8988T (cell line): ENCODE measurements at places on chromosomes 5 and 9.

DNA sequence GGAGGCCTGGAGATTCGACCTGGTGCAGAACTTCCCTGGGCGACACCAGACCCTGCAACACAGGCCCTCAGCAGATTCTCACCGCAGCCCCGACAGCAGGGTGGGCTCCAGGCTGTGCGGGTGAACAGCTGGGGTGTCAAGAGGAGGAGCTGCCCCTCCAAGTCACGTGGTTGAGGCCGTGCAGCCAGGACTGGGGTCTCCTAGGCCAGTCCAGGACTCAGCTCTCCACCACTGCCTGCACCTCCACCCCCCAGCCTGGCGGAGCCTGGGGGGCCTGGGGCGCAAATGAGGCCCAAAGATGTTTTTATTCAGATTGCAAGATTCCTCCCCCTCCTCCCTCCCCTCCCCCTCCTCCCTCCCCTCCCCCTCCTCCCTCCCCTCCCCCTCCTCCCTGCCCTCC is 9.2 kb upstream of the AGPAT2 start:
- no peak for DNase-seq

- no peak for DNase-seq
These were observed 491.9 kb upstream of the TUSC1 start for GRCh38 chr9:26170190-26170589.

- no peak for DNase-seq
These were observed 72.4 kb downstream of the TEK start for GRCh38 chr9:27181381-27181780.

DNA sequence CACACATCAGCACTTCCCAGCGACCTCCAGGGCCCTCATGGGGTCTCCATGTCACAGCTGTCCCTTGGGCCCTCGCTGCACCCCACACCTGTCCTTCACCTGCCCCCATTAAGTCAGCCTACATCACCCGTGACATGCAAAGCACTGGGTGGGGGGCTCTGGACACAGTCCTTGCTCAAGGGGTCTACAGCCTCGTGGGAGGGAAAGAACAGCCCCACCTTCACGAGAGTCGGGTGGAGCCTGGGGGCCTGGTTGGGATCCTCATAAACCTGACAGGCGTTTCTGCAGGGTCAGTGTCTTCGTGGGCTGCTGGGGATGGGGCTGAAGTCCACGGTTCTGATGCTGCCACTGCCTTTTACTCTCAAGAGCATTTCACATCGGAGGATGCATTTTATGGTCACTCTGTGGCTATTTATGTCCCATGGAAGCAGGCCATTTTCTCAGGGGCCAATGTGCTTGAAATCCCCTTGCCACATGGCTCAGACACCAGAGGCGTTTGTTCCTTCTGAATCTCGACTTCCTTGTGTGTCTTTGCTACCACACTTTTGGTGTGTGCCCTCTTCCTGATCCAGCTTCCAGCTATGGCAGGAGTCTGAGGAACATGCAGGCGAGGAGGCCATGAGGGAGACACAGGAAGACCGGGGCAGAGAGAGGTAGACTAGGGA is at the start of gene OR2V1:
TSS of gene OR2V1 (minus strand) at position 338 of the 665 bp plus-strand sequence. CDS start 5,865 bp downstream, outside the sequence.
- no peak for DNase-seq

DNA sequence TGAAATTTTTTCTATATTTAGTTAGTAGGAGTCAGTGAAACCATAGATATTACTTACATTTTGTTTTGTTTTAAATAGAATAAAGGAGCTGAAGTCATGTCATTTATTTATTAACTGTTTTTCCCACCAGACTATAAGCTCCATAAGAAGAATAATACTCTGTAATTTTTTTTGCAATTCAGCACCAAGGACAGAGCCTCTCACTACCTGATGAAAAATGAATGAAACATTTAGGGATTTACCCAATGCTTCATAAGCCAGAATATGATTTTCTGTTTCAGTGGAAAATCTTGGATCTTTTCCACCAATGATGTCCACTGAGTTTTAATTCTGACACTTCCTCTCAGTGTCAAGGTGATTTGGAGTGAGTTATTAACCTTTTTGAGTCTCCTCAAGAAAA is 624.9 kb upstream of the GRAMD2B start:
- DNase-seq: no peak

DNA sequence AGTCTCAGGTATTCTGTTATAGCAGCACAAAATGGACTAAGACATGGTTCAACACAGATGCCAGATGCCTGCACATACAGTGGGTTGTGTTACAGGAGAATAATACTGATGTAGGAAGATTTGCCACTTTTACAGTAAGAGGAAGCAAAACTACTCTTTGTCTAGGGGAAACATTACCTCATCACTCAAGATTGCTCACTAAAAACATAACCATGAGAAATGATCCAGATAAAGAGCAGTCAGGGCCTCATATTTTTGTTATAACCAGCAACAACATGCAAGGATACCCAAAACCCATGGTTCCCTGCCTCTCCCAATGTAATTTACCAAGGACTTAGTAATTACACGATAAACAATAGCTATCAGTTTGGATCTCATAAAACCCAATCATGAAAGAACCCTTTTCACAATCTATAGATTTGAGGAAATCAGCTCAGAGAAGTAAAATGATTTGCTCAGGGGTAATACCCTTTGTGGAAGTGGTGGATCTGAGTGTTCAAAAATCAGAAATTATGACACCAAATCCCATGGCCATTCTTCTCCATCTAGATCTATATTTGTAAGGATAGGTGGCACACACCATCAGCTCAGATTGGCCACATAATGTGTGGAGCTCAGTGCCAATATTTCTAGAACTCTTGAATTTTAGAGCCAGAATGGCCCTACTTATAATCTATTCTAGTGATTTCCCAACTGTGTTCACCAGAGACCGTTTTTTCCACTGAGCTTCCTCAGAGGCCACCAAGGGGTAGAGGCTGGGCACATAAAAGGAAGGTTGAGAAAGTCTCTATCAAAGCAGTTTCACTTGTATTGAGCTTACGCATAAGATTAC is 27.8 kb downstream of the DPYSL3 start:
- no peak for DNase-seq

- DNase-seq: no peak
These were observed 1761.9 kb upstream of the ACO1 start for GRCh38 chr9:30622561-30622960.

GRCh38 chr5:87127426-87127825 is 140.3 kb upstream of the RASA1 start:
- DNase-seq: no peak

- DNase-seq: no peak
These were observed 14.7 kb downstream of the IL31RA start for GRCh38 chr5:55865831-55866230.

GRCh38 chr5:1387059-1387755 is 42.3 kb upstream of the CLPTM1L start:
- DNase-seq: no peak

- no peak for DNase-seq
These were observed 120.2 kb upstream of the TBCA start for GRCh38 chr5:77896338-77896737.

- DNase-seq: no peak
These were observed 70.3 kb downstream of the BARX1 start for GRCh38 chr9:93884808-93885207.

- DNase-seq: no peak
These were observed at the start of gene ITK for GRCh38 chr5:157180374-157181264. ITK (plus strand) TSS chr5:157180840; CDS start chr5:157180978, 138 bp downstream.

DNA sequence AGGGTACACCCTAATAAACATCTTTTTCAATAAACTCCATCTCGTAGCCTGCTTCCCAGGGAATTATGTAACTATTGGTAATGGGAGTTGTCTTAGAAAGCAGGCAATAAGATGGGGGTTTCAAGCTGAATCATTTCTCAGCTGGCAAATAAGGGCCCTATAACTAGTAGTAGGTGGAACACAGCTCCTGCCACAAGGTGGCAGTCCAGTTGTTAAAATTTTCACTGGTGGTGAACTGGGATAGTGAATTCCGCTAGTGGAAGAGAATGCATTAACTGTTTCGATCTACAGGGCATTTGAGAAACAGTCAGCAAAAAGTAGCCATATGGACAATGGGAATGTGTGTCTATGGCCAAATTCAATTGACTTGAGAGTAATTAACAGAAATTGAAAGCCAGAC is 27.7 kb downstream of the PCDHB15 start:
- DNase-seq: no peak

DNA sequence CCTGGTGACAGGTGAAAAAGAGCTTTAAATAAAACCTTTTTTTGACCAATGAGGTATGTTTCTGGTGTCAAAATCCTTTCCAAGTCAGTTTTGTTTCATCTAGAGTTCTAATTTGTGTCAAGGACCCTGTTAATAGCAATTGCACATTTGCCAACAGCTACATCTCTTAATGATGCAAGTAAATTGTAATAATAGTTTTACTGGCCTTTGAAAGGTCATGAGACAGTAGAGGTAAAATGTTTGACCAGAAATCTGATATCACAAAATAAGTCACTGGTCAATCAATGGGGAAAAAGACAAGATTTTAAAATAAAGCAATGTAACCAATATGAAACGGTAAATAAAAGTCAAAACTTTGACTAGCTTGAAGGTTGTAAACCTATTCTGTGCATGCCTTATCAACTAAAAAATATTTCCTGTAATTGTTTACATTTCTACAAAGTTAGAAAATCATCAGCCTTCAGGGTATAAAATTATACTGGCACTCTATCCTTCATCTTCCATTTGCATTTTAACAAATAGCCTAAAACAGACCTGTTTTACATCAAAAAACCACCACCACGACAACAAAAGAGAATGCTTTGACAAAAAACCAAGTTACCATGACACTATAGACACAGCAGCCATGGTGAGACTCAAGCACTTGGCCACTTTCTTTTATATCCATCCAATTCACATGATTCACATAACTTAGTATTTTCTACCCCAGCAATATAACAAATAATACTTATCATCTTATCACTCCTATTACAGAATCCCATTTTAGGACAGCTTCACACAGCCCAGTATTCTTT is 3.0 kb downstream of the NADK2 start:
- no peak for DNase-seq

DNA sequence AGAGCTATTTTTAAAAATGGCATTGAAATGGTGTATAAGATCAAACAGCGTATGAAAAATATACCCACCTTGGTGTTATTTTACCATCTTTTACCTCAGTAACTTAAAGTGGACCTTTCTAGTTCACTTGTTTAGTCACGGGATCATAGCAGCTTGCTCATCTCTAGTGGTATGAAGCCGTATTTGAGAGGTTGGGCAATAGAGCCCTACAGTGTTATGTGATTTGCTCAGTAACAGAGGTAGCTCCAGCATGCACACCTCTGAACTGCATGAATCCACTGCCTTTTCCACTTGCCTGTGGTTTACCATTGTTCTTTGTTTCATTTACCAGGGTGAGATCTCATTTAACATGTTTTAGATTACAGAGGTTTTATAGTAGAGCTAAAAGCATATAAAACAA is 134.4 kb downstream of the ATG10 start:
- DNase-seq: no peak
